H1 (cell line): ENCODE measurements at places on chromosomes 2 and 18.

GRCh38 chr2:230658877-230659652 is 53.6 kb upstream of the CAB39 start:
- H3K27me3 ChIP-seq = no peaks in the 10 kb centered on the region
- no peak overlapping the region for H3K4me3 ChIP-seq
- H3K4me1 ChIP-seq = no peaks in the 10 kb centered on the region
- DNase-seq = no peak
- no peak overlapping the region for H3K27ac ChIP-seq
- H3K36me3 ChIP-seq = no peaks in the 10 kb centered on the region

GRCh38 chr2:199458806-199459285 is 1.1 kb upstream of the SATB2 start:
- H3K36me3 ChIP-seq = no peaks in the 10 kb centered on the region
- no peak for DNase-seq
- peaks cover 23% of the 10 kb centered on the region for H3K4me1 ChIP-seq
- H3K27me3 ChIP-seq = peaks cover 34% of the 10 kb centered on the region; the same call in 1 of the 2 replicates

- no peak overlapping the region for H3K27ac ChIP-seq
- peaks cover 7% of the 10 kb centered on the region for H3K36me3 ChIP-seq
- H3K4me3 ChIP-seq = no peak overlapping the region
- DNase-seq = no peak
Measured at GRCh38 chr2:63000801-63001200, 49.8 kb upstream of the OTX1 start.

- H3K4me1 ChIP-seq = no peaks in the 10 kb centered on the region
- no peak overlapping the region for H3K4me3 ChIP-seq
- no peak for DNase-seq
Measured at GRCh38 chr2:148252646-148253045, 231.8 kb downstream of the MBD5 start.

DNA sequence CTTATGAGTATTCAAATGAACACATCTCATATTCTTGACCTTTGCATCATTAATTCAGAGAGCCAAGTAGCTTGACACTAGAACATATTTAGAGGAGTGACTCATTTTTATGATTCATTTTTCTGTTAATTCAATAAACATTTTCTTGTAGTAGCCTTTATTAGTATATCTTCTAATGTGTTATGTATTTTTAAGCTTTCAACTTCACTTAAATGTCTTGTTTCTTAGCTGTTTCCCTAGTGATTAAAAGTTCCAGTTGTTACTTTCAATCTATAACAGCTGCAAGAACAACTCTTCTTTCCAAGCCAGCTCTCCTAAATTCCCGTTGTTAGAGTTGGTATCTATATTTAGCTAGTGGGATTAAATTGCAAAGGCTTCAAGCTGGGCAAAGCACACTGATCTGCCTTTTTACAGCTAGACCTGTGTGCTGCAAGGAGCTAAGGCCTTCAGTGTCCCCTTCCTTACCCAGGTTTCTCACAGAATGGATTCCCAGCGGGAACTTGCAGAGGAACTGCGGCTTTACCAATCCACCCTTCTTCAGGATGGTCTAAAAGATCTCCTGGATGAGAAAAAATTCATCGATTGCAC is at the start of gene KLHL41:
Gene KLHL41 (plus strand): TSS at position 405 of the 588 bp plus-strand sequence. CDS start 77 bp downstream, at position 482.
- H3K36me3 ChIP-seq = no peaks in the 10 kb centered on the region
- peaks cover 2% of the 10 kb centered on the region for H3K4me1 ChIP-seq
- no peak for DNase-seq
- no peak within 1 kb of the TSS for H3K4me3 ChIP-seq
- H3K27ac ChIP-seq = no peak within 1 kb of the TSS

DNA sequence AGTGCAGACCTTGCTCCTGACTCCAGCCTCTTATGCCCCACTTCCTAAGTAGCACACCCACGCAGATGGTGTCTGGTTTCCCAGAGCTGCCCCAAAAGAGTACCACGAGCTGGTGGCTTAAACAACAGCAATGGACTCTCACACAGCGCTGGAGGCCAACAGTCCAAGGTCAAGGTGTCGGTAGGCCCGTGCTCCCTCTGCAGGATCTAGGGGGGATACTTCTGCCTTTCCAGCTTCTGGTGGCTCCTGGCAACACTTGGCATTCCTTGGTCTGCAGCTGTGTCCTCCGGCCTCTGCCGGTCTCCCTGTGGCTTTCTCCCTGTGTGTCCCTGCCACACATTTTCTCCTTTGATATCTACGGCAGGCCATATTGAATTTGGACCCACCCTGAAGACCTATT is 99.0 kb downstream of the TSHZ1 start:
- H3K27ac ChIP-seq = no peak overlapping the region
- no peak for DNase-seq
- H3K4me1 ChIP-seq = no peaks in the 10 kb centered on the region
- no peaks in the 10 kb centered on the region for H3K27me3 ChIP-seq
- no peaks in the 10 kb centered on the region for H3K36me3 ChIP-seq

- H3K4me3 ChIP-seq = peak overlapping the region; percentile 48
- no peak overlapping the region for H3K27ac ChIP-seq
- H3K4me1 ChIP-seq = no peaks in the 10 kb centered on the region
- no peak for DNase-seq
Measured at GRCh38 chr2:241733391-241734207, 831 bp upstream of the D2HGDH start.

GRCh38 chr2:158825021-158825420 is 29.9 kb downstream of the DAPL1 start:
- DNase-seq = no peak
- H3K36me3 ChIP-seq = no peaks in the 10 kb centered on the region
- H3K27me3 ChIP-seq = no peaks in the 10 kb centered on the region
- no peak overlapping the region for H3K4me3 ChIP-seq
- no peaks in the 10 kb centered on the region for H3K4me1 ChIP-seq

DNA sequence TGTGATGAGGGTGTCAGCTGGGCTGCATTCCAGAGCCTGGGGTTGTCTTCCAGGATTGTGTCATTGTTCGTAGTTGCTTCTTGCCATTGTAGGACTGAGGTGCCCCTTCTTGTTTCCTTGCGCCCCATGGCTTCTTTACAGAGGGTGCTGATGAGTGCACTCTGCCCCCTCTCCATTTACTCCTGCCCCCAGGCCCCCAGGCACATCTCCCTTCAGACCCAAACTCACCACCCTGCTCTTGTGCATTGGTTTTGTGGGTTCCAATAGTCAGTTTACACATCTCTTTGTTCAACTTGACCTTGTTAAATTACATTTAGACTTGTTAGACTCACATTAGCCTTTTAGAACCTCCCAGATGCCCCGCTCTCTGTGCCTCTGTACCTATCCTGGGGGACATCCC is 33.1 kb downstream of the HJURP start:
- DNase-seq = no peak
- no peaks in the 10 kb centered on the region for H3K27me3 ChIP-seq
- H3K36me3 ChIP-seq = no peaks in the 10 kb centered on the region
- H3K27ac ChIP-seq = no peak overlapping the region
- H3K4me1 ChIP-seq = no peaks in the 10 kb centered on the region

DNA sequence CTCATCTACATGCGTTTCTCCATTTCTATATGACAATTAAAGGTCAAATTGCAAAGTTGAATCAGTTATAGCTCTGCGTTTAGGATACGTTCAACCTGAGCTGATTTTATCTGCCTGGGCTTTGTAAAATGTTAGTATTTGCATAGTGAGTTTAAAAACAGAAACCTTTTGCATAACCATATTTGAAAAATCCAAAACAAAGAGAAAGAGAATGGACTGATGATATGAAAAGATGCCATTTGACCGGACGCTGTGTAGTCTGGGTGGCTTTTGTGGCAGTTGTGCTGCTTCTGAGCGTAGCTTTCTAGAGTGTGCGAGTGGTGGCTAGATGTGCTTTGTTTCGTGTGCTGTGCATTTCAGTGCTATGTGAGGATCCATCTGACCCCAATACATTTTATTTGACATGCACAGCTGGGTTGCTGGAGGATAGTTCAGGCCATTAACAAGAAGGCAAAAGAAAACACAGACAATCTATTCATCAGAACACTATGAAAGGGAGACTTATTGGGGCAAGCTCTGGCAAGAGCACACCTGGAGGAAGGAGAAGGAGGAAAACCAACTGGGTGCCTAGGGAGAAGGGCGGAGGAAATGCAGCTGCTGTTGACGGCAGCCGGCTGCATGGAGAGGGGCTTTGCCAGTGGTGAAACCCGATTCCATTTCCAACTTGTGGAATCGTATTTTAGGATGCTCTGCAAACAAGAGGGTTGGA is 126.8 kb downstream of the ACOXL start:
- DNase-seq = no peak
- H3K36me3 ChIP-seq = peaks cover 2% of the 10 kb centered on the region; the same call in 1 of the 2 replicates
- H3K4me1 ChIP-seq = peaks cover 2% of the 10 kb centered on the region; the same call in 1 of the 2 replicates
- H3K4me3 ChIP-seq = no peak overlapping the region

DNA sequence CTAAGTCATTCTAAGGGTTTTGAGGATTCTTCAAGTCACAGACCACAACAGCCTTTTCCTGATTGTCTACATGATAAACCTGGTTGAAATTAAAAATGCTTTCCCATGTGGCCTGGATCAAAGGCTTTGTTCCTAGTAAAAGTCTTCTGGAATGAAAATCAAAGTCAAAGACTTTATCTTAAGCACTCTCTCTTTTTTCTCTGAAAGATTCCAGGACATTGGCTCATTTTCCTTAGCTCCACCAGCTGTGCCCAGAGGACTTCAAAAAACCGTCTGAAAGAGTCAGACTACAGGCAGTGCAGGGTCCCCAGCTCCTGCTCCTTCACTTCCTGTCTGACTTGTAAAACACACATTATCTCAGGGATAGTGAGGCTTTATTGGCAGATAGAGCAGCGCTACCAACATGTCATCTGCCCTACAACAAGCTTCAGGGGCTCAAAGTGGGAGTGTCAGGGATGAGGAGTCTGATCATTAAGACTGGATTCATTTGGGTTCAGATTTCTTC is 148.2 kb downstream of the ESCO1 start:
- H3K36me3 ChIP-seq = no peaks in the 10 kb centered on the region
- H3K4me3 ChIP-seq = no peak overlapping the region
- no peaks in the 10 kb centered on the region for H3K27me3 ChIP-seq
- H3K4me1 ChIP-seq = no peaks in the 10 kb centered on the region

GRCh38 chr2:58030771-58031170 is 15.8 kb upstream of the VRK2 start:
- DNase-seq = no peak
- H3K4me3 ChIP-seq = no peak overlapping the region
- no peaks in the 10 kb centered on the region for H3K36me3 ChIP-seq

- peaks cover 5% of the 10 kb centered on the region; the same call in 1 of the 2 replicates for H3K4me1 ChIP-seq
- H3K27me3 ChIP-seq = no peaks in the 10 kb centered on the region
- no peaks in the 10 kb centered on the region for H3K36me3 ChIP-seq
Measured at GRCh38 chr18:76678248-76678647, 144.1 kb upstream of the ZNF236 start.

DNA sequence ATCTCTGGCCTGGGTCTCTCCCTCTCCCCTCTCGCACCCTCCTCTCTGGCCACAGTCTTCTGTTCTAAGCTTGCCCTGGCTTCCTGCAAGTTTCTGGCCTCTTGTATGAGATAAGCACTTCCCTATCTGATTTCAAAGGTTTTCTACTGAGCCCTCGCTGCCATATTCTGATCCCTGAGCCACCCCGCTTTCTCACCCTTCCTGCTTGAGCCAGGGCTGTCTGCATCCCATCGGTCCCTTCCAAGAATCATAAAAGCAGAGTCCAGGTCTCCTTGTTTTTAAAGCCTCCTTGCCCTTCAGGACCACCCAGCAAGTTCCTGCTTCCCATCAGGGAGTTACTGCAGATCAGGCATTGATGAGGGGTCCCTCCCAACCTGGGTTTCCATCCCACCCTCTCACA is 110.2 kb downstream of the PRKCE start:
- no peak overlapping the region for H3K27ac ChIP-seq
- no peak overlapping the region for H3K4me3 ChIP-seq
- H3K36me3 ChIP-seq = no peaks in the 10 kb centered on the region
- no peaks in the 10 kb centered on the region for H3K4me1 ChIP-seq
- DNase-seq = no peak
- no peaks in the 10 kb centered on the region for H3K27me3 ChIP-seq

DNA sequence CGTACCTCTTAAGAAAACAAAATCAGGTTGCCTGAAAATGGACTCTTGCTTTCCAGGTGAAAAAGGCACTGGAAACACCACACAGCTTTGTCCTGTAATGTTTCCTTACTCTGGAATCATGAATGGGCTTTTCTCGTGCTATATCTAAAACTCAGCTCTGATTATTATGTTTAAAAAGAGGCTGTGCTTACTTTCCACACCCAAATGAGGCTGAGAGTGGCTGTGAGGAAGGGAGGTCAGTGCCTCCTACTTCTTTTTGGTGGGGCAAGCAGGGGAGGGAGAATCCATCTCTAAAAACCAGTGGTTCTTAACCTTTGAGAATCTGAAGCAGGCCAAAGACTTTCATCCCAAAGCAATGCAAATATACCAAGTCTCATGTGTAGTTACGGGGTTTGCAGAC is 148.6 kb downstream of the FAM210A start:
- H3K36me3 ChIP-seq = no peaks in the 10 kb centered on the region
- no peak overlapping the region for H3K4me3 ChIP-seq
- H3K27ac ChIP-seq = no peak overlapping the region
- no peak for DNase-seq

DNA sequence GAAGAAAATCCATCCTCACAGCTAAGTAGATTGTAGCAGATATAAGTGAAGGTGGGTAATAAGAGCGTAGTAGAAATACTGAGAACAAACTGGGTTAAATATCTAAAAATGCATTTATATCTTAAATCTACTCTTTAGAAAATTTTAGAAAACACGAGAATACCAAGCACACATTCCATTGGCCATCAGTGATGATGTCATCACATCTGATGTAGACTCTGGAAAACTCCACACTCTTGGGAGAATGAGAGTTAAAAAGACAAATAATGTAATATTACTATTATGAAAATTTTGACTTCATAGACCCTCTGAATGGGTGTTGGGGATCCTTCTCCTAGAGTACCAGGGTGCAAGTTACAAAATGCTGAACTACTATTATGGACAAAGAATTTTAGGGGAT is 3.7 kb downstream of the RIOK3 start:
- no peak overlapping the region for H3K4me3 ChIP-seq
- no peaks in the 10 kb centered on the region for H3K4me1 ChIP-seq
- no peak overlapping the region for H3K27ac ChIP-seq
- no peak for DNase-seq
- H3K36me3 ChIP-seq = no peaks in the 10 kb centered on the region

DNA sequence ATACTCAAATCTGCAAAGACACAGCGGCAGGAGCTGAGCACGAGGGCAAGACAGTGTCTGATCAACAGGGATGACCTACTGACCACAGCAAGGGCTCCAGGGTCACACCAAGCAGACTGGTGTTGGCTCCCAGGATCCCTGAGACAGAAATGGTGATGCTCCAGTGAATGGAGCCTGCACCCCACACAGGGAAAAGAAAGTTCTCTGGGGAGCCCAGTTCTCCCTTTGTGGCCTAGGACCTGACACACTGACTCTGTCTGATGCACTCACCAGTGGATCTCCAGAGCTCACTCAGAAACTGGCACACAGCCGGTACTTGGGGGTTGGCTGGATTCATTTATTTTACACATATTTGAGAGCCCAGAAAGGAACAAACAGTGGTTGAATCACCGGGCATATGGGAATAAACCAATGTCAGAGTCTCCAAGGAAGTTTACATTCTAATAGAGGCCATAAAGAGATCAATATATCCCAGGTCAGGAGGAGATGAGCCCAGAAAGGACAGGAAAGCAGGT is 215.6 kb upstream of the ARL4C start:
- H3K36me3 ChIP-seq = no peaks in the 10 kb centered on the region
- peaks cover 5% of the 10 kb centered on the region for H3K4me1 ChIP-seq
- no peak overlapping the region for H3K27ac ChIP-seq

GRCh38 chr18:3037423-3037915 is 24.5 kb upstream of the LPIN2 start:
- DNase-seq = no peak
- H3K27me3 ChIP-seq = no peaks in the 10 kb centered on the region
- H3K4me1 ChIP-seq = no peaks in the 10 kb centered on the region; the same call in 1 of the 2 replicates
- no peaks in the 10 kb centered on the region for H3K36me3 ChIP-seq
- no peak overlapping the region for H3K4me3 ChIP-seq
